HFFc6 (cell line): ENCODE measurements at places on chromosomes 5 and 9.

- no peak for DNase-seq
These were observed 7.3 kb upstream of the LMX1B start for GRCh38 chr9:126606483-126606870.

DNA sequence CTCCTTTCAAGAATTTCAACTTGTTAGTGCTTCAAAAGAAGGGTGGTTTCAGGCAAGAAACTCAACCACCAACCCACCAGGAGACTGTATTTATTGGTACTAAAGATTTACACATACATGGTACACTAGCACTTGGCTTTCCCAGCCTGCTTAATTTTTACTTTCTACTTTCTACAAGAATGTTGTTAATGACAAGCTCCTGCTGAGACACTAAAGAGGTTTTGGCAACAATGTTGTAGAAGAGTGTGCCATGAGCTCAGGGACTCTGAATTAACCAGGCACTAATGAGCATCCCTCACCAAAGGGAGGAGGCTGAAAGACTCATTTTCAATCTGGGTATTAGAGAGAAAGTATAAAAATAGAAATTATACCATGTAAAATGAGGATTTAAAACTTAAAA, 195.0 kb downstream of the KIAA0825 start:
- no peak for DNase-seq

GRCh38 chr5:74063821-74064220, 437.8 kb downstream of the ARHGEF28 start:
- peak; percentile 27 for DNase-seq

- peak; percentile 14 for DNase-seq
These were observed 55.7 kb upstream of the COL15A1 start for GRCh38 chr9:98887918-98888510.

DNA sequence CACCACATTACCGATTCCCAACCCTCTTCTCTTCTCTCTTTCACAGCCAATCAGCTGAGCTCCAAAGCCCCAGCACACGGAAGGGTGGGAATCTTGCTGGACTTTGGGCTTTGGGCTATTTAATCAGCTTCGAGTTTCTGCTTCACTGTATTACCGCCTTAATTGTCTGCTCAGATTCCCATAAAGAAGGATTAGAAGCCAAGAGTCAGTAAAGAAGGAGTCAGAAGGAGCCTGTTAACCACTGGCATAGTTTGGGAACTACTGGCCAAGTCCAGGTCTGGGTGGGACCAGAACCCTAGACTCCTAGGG, 4.4 kb downstream of the SPRY4 start:
- no peak for DNase-seq

DNA sequence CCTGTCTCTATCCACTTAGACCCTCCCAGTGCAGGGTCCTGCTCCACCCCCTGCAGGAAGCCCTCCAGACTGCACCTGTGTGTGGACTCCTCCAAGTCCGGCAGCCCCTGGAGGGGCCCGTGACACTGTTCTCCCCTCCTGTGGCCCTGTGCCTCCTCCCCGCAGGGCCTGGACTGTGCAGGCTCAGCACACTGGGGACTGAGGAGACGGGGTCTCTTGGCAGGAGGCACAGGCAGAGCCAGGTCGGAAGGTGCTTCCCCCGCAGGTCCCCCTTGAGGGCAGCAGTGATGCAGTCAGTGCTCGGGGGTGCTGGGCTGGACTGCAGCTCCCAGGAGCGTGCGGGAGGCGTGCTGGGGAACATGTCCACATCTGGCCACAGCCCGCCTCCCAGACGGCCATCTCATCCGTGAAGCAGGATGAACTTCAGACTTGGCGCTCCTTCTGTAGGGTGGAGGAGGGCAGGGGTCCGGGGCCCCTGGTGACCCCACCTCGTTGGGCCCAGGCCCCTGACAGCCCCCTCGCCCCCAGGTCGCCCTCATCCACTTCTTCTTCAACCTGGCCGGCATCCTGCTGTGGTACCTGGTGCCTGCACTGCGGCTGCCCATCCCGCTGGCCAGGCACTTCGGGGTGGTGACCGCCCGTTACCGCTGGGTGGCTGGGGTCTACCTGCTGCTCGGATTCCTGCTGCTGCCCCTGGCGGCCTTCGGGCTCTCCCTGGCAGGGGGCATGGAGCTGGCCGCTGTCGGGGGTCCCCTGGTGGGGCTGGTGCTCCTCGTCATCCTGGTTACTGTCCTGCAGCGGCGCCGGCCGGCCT, 4.9 kb downstream of the SLC34A3 start:
- DNase-seq = no peak

DNA sequence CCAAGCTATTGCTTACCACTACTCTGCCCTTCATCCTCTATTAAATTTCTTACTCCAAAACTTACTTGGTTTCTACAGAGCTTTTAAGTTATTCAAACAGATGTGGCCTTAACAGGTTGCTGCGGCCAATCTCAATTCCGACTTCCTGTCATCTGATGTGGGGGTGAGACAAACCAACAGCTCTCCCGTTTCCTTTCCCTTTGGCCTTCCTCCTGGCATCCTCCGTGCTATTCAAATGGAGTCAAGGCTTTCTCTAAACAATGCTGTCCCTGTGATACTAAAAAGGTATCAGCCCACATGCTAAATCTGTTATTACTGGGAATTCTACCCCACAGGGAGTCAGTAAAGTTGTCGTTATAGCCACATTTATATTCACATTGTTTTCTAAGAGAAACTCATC, 11.8 kb downstream of the RBM18 start:
- DNase-seq = no peak

DNA sequence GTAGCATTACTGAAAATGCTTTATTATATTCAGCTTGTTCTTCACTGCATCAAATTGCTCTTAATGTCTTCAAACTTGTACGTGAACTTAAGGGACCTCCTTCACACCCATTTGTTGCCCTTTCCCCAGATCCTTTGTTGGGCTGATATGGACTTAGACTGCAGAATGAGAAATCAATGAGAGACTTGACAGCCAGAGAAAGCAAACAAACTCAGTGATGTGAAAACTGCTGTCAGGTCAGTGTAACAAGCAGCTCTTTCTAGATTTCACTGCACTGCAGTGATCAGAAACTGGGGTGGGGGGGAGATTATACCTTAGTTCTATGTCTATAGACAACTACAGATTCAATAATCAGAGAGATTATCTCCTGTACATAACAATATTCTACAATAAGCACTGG, 491.0 kb upstream of the DAP start:
- no peak for DNase-seq

DNA sequence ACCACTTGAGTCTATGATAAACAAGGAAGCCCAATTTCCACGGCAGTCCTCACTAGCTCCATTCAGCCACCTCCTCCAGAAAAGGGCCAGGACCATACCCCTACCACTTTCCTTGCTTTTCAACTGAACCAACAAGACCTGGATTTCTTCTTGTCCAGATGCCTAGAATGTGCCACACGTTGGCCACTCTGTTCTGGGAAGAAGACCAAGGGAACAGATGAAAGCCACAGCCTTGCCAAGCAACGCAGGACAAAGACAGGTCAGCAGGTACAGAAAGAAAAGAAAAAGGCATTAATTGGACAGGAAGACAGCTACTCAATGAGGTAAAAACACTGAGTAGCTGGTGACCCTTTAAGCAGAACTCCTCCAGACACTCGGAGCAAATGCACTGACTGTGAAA, 2.2 kb downstream of the CCNJL start:
- DNase-seq = no peak

DNA sequence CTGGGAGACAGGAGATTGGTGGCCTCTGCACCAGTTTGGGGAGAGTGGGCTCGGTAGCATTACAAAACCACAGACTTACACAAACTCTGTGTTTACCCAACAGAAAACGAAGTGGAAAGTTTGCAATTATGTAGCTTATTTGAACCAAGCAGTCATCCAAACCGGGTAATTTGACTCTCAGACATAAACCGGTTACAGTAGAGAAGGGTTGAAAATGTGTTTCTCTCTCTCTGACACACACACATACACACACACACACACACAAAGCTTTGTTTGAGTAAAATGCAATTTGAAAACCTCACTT, 97.1 kb upstream of the ZNF608 start:
- DNase-seq = no peak

GRCh38 chr9:115254287-115255180, 136.6 kb upstream of the TNC start:
- DNase-seq = no peak
